ENCODE measurements at places on chromosomes 2 and 18.

DNA sequence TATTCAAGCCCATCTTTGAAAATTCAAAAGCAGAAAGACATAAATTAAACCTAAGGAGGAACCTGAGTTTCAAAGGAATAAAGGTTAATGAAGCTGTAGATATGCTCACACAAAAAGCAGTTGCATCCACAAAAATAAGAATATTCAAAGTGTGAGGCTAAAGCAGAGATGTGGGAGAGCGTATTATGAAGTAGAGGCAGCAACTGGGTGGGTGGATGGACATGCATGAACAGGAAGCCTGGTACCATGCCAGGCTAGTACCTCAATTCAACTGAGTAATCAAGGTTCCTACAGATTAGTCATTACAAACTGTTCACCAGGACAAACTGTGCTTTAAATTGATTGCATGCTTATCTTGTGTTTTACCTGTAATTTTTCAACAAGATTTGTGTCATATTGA lies 330.0 kb upstream of the PKDCC start:
- DNase-seq: peak; percentile 30

DNA sequence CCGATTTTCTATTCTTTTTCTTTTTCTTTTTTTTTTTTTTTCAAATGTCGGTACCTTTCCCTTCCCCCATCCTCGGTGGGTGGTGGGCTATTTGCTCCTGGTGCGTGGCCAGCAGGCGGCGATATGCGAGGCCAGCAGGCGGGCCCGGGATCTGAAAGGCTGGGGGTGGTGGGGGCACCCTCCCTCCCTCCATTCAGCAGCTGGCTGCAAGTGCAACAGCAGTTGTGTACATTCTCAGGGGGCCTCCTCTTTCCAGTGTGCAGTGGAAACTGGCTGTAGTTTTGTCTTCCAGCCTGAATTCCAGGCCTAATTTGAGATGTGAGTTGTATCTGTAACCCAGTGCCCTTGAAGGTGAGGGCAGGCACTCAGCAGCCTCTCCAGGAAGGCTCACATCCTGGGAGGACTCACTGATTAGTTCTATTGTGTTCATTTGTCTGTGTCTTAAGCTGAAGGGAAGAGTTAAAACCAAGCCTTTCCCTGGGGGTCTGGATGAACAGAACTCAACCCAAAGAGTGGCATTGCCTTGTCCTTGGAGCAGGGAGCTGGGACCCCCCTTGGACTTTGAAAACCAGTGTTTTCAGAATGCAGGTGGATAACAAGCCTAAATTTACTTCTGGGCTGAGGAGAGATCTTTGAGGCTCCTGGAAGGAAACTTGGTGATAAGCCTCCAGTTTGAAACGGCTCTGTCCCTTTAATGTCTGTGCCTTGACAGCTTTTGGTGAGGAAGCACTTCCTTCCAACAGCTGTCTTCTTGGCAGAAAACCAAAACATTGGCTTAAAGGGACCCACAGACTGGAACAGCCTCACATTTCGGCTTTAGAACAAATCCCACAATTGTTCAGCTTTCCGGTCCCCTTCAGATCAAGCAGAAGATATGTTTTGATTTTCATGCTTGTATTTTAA lies 3.3 kb downstream of the MYCN start:
- DNase-seq: peak; percentile 70

- no peak for DNase-seq
These were observed 264.7 kb downstream of the METTL4 start for GRCh38 chr18:2306606-2307005.

- no peak for DNase-seq
These were observed 10.3 kb downstream of the SCN1A start for GRCh38 chr2:166117491-166117890.

GRCh38 chr2:175935289-175936181 lies 66.5 kb downstream of the LNPK start:
- DNase-seq: no peak

- no peak for DNase-seq
These were observed 114.8 kb downstream of the SMAD2 start for GRCh38 chr18:47815486-47816270.
